Fibroblast of upper back skin (primary cell): ENCODE measurements at places on chromosomes 12 and 14.

DNA sequence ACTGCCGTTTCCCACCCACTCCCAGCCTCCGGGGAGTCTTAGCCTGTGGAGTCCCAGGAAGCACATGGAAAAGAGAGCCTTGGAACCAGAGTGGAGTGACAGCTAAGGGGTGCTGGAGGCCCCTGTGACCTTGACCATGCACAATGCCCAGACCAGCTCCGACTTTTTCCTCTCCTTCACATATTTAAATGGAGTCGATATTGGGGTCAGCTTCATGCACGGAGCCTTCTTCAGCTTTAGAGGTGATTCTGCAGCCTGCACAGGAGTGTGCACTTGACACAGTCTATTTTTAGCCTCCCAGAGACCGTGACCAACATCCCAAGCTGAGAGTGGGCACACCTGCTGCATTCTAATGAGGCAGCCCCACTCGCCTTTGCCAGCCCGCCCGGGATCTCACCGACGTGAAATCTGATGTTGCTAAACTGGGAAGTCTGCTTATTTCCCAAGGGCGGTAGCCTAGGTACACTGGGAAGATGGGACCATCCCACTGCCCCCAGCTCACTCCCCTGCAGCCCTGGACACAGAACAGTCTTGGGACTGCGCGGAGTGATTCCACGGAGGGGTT is 47.5 kb downstream of the PRMT8 start:
- no peak for DNase-seq

- no peak for DNase-seq
Observed at GRCh38 chr12:23540572-23540971, 408.9 kb downstream of the SOX5 start.

- DNase-seq: peak; percentile 12
Observed at GRCh38 chr12:18932715-18933114, 194.8 kb downstream of the CAPZA3 start.

DNA sequence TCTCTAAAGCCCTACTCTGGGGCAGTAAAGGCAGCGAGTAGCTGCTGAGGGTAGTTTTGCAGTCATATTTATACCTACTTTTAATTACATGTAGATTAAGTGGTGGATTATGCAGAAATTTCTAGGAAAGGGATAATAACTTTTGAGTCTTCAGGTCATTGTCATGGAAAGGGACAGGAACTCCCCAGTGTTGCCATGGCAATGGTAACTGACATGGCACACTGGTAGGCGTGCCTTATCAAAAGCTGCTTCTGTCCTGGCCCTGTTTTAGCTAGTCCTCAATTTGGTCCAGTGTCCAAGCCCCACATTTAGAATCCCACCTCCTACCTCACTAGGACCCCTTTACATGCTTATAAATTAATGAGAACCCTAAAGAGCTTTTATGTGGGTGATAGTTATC is 303.1 kb downstream of the VRK1 start:
- DNase-seq: no peak

- DNase-seq: no peak
Observed at GRCh38 chr14:98280436-98280835, 991.6 kb downstream of the BCL11B start.

DNA sequence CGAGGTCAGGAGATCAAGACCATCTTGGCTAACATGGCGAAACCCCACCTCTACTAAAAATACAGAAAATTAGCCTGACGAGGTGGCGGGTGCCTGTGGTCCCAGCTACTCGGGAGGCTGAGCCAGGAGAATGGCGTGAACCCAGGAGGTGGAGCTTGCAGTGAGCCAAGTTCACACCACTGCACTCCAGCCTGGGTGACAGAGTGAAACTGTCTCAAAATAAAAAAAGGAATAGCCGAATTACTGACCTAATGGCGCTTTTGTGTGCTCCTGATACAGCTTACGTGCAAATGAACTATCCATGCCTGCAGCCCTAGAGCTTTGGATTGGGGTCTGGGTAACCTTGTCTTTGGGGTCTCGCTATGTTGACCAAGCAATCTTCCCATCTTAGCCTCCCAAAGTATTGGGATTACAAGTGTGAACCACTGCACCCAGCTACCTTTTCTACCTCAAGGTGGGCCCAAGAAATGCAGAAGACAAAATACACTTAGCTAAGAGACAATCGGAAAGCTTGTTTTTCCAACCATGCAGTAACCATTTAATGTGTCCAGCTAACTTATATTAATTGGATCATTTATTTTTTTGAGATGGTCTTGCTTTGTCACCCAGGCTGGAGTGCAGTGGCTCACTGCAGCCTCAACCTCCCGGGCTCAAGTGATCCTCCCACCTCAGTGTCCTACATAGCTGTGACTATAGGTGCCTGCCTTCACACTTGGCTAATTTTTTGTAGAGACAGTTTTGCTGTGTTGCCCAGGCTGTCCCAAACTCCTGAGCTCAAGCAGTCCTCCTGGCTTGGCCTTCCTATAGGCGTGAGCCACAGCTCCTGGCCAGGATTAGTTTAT is 5.5 kb downstream of the PABPN1 start:
- DNase-seq: no peak

GRCh38 chr14:89165189-89166181 is 251.5 kb downstream of the FOXN3 start:
- no peak for DNase-seq

DNA sequence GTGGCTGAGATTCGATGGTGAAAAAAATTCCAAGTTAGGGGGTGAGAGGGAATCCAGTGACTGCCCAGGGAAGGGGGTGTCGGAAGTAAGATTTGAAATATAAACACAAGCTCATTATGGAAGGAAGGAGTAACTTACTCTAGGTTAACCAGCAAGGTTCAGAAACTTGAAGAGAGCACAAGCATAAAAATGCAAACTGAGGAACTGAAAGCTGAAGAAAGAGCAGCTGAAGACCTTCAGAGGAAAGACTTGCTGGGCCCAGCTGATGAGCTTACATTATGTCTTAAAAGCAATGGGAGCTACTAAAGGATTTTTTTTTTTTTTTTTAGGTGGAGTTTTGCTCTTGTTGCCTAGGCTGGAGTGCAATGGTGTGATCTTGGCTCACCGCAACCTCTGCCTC is 189.7 kb upstream of the GRIN2B start:
- DNase-seq: no peak

DNA sequence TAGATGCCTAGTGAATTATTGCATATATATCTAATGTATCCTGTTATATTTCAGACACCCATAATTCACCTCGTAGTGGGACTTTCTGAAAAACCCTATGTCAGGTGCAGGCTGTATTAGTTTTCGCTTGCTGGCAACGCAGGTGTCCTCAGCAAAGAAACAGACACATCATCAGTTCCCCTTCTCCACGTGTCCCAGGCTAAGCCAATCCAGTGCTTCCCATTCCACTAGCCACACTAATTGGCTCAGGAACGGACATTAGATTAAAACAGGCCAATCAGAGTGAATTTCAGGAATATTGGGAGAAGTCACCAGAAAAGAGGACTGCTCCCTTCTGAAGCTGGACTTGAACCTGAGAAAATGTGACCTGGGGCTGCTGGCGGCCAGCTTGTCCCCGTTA is 151.3 kb downstream of the PTPN11 start:
- no peak for DNase-seq

GRCh38 chr12:32964981-32965585 is 68.5 kb upstream of the PKP2 start:
- DNase-seq: no peak

GRCh38 chr12:108576660-108577234 is 14.4 kb downstream of the ISCU start:
- DNase-seq: peak; percentile 78

- no peak for DNase-seq
Observed at GRCh38 chr14:68254669-68255527, 435.3 kb downstream of the RAD51B start.

- DNase-seq: no peak
Observed at GRCh38 chr12:124006846-124007713, 34.1 kb downstream of the ZNF664 start.

- DNase-seq: no peak
Observed at GRCh38 chr12:40314927-40315326, 90.1 kb downstream of the LRRK2 start.

- no peak for DNase-seq
Observed at GRCh38 chr12:92055877-92056276, 89.8 kb downstream of the BTG1 start.

GRCh38 chr12:14988035-14988434 is 15.2 kb downstream of the PDE6H start:
- no peak for DNase-seq

- DNase-seq: peak; percentile 10
Observed at GRCh38 chr12:13539051-13539450, 342.5 kb downstream of the EMP1 start.

DNA sequence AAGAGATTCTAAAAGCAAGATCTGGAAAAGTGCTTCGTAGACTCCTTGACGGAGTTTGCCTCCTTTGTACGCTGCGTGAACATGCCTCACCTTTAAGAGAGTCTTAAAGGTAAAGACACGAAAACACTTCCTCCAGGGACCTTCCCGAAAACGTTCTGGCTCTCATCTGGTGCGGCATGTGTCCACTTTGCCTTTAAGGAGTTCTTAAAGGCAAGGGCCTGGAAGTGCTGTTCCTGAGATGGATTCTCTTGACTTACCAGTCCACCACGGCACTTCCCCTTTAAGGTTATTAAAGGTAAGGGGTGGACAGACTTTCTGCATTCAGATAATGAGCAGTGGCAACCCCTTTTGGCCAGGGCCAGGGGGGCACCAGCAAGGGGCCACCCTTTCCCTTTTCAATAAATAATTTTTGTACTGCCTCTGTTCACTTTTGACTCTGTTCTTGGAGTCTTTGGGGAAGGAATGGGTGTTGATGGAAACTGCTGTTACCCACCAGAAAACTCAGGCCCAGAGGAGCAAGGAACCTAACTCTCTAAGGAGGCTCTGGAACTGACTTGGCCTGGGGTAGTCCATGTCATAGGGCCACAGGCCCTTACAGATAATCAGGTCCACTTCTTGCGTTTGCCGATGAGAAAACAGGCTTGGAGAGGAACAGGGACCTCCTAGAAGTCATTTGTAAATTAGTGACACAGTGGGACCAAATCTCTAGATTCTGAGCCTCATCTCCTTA is 4.4 kb downstream of the REM2 start:
- DNase-seq: peak; percentile 81

DNA sequence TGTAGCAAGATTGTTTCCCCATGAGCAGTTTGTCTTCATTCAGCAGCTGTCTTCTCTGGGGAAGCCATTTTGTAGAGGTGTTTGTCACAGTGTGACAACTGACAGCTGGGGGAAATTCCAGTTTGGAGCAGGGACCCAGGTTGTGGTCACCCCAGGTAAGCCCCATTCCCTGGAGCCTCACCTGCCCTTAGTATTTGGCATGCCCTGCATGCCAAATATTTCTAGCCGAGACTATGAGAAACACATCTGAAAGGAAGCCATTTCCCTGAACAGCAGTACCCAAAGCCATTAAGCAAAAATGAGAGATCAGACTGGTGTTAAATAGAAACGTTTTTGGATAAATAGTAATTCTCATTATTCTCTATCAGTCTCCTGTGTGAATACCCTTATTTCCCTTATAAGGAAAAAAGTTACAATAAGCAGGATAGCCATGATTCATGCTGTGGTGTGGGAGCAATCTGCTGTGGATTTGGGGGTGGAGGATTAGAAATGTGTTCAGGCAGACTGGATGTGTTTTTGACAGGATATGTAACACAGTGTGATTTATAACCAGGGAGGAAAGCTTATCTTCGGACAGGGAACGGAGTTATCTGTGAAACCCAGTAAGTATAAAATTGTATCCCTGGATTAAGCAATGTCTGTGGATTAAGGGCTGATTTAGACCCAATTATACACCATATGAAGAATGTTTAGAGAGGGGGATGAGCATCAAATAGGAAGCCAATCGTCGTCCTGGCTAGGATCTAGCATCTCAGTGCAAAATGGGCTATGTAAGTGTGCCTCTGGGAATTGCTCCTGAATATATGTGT is 68.9 kb downstream of the DAD1 start:
- DNase-seq: peak; percentile 39

DNA sequence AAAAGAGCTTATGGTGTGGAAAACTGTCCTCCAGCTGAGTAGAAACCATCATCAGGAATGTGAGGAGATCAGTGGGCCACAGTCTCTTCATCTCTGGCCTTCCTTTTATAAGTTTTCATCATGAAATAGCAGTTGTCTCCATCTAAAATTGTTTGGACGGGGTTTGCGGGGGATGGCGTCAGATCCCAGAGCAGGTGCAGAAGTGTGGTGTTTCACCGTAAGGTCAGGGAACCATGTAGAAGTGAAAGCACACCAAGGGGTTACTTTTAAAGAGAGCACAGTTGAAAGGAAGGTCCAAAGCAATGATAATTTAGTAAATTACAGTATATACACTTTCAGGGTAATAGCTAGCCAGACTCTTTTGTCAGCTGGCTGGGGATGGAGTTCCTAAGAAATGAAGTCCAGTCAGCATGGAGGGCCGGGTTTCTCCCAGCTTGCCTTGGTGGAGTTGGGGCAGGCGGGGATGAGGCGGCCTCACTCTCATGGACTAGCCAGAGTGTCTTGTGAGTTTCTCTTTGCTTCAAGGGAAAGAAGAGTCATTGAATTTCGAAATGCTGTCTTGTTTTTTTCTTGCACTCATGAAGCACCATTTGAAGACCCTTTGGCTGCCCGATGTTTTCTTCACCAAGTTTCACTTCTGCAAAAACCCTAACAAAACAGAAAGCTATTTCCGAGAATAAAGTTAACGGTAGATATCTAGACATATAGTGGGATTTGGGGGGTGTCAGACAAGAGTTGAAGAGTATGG is 100.6 kb downstream of the ETV6 start:
- DNase-seq: no peak

DNA sequence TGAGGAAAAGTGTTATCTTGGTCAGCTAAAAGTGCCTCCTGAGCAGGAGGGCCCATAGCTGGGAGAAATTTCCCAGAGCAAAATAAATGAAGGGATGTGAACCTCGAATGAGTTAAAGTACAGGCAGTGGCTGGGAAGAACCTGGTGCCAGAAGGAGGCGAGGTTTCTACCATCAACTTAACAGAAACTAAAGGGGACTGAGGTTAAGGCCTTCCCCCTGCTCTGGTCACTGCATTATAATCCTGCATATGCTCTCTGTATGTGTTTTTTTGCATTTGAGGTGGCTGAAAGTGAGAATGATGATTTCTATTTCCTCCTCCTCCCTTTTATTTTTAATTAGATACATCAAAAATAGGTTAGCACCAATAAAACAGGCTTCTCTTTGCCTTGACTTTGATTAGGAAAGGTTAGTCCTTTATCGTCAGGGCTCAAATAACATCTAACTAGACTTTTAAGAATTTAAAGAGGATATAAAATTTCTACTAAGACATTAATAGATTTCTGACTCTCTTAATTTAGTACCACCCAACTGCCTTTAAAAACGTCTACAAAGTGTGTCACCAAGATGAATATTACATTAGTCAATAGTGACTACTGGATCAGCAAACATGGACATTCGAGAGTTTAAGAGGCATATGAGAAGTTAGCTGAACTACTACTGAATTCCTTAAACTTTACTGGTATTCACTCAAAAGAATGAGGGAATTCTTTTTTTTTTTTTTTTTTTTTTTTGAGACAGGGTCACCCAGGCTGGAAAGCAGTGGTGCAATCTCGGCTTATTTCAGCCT is 49.2 kb downstream of the GALNT4 start:
- no peak for DNase-seq

DNA sequence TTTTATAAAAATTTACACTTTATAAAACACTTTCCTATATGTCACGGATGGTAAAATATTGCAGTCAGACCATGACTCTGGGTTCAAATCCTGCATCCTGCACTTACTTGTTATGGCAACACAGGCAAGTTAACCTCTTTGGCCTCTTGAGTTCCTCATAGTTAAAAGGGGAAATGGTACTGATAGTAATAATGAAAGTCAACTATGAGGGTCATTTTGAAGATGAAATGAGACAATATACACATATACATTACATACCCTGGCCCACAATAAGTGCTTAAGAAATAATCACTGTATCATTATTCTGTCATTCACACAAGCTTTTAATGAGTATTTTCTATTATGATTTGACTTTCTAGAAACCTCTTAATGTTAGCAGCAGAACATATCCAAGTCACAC is 64.4 kb downstream of the C12orf42 start:
- no peak for DNase-seq

GRCh38 chr12:98260276-98260675 is 255.1 kb upstream of the TMPO start:
- DNase-seq: no peak
